ENCODE measurements at places on chromosomes 1 and 21.

- DNase-seq, result no peak
Measured at GRCh38 chr21:23811805-23812204, 1795.5 kb downstream of the MRPL39 start.

DNA sequence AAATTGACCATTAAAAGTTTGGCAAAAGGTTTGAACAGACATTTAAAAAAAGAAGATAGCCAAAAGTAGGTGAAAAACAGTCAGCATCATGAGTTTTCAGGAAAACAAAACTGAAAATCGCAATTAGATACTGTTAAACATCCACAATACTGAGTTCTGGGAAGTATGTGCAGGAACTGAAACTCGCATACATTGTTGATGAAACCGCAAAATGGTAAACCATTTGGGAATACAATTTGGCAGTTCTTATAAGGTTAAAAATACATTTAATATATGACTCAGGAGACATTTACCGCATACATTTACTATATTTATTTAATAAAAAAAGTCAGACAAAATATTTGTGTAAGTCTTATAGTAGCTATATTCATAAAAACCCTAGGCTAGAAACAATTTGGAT, 393.2 kb downstream of the COL11A1 start:
- DNase-seq, result no peak

GRCh38 chr1:155326020-155326526, 5.4 kb downstream of the RUSC1 start:
- DNase-seq, result no peak

DNA sequence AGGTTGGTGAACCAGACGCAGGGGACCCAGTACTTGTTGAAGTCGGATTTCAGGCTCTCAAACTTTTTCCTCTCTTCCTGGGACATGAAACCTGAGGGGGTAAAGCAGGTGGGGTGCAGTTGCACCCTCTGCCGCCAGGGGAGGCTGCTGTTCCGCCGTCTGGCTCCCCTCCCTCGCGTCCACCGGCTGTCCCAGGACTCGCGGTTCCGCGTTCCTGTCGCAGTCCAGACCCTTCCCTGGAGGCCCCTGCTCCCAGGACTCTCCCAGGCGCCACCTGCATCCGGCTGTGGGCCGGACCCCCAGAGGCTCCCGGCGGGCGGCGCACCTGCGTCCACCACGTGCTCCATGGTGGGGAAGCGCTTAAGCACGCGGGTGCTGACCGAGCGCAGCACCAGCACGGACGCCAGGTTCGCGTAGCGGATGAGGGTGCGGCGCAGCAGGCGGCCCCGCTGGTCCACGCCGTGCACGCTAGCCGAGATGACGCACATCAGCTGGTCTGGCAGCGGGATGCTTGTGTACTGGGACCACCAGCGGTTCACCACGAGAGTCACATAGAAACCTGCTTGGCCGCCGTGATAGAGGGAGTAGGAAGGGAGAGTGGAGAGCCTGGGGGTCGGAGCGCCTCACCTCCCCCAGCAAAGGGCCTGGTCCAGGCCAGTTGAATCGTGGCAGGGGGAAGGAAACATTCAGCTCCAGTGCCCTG, 1.7 kb downstream of the BEST4 start:
- DNase-seq, result no peak

GRCh38 chr21:27565364-27565763, 598.5 kb upstream of the ADAMTS5 start:
- no peak for DNase-seq

GRCh38 chr1:182575540-182576149, 13.4 kb downstream of the RNASEL start:
- DNase-seq, result no peak

DNA sequence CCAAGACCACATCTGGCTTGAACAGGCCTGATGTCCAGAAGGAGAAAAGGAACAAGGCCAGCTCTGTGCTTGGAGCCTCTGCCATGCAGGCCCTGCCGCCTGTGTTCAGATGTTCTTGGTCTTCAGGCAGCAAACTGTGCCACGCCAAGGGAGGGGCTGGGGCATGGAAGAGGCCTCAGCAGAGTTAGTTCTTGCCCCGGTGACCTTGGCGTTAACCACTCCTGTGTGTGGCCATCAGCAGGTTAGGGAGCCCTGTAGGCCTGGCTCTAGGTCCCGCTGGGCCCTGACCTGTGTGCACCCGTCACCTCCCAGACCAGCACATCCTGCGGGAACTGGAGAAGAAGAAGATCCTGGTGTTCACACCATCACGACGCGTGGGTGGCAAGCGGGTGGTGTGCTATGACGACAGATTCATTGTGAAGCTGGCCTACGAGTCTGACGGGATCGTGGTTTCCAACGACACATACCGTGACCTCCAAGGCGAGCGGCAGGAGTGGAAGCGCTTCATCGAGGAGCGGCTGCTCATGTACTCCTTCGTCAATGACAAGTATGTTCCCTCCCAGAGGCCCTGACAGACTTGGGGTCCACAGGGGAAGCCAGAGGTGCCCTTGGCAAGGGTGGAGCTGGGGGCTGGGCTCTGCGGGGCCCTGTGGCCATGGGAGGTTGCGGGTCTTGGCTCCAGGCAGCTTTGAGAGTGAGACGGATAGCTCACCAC, 7.1 kb downstream of the ZC3H12A start:
- DNase-seq, result no peak

DNA sequence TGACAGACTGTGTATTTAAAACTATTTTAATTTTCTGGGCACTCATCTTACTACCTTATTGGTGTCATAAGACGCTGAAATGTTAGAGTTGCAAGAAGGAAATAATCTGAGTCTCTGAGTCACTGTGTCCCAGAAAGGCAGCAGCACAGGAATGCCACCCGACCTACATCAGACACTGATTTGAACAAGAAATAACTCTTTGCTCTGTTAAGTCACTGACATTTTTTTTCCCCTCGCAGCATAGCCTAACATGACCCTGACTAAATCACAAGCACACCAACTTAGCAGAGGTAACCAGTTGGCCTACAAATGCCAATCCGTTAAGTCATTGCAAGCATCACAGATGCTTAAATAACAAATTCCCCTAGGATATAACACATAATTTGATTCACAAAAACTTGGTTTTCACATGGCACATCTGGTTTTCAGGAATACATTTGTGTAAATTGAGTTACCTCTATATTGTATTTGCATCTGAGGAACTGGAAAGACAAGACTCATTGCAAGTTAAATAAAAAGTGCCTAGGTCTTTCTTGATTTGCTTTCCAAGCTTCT, 349.1 kb downstream of the SEC16B start:
- no peak for DNase-seq

- DNase-seq, result no peak
Measured at GRCh38 chr1:116338400-116338799, 34.6 kb upstream of the ATP1A1 start.

Measured in iPS DF 19.7 (cell line).